Activated CD4-positive, alpha-beta T cell treated with anti-CD3 and anti-CD28 coated beads, Interleukin-2, amount 50 U/mL, for 48 hours (primary cell): ENCODE measurements at places on chromosomes 7 and 10.

DNA sequence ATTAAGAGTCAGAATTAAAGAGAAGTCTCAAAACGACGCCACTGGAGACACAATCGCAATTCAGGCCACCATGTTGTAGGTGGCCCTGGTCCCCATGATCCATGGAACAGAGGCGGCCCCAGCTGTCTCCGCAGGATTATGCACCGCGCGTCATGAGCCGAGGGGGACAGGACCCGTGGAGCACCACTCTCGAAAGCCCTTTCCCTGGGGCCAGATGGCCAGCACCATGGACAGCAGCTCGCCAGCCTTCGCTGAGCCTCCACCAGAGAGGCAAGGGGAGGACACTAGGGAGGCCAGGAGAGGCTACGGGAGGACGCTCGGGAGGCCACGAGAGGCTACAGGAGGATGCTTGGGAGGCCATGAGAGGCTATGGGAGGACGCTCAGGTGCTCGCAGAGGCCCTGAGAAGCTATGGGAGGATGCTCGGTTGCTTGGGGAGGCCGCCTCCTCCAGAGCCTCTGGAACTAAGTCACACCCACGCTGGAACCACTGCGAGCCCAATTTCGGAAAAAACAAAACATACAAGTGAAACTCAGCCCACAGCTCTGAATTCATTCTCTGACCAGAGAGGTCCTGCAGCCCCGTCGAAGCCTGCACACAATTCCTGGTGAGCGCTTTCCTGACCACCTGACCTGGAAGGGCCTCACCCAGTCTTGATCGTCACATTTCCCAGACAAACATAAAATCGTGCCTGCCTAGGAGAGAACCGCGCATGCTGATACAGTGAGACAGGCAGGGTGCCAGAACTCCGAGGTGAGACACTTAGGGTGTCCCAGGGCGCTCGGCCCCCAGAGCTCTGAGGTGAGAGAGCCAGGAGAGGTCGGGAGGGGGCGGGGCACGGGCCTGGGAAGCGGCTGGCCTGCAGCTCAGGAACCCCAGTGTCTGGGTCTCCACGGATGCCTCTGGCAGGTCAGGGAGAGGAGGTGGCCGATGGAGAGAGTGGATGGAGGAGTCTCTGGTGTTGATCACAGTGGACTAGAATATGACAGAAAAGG lies 224.4 kb downstream of the PTPRN2 start:
- DNase-seq = no peak

GRCh38 chr7:14501436-14501835 lies 401.1 kb downstream of the DGKB start:
- DNase-seq = no peak

DNA sequence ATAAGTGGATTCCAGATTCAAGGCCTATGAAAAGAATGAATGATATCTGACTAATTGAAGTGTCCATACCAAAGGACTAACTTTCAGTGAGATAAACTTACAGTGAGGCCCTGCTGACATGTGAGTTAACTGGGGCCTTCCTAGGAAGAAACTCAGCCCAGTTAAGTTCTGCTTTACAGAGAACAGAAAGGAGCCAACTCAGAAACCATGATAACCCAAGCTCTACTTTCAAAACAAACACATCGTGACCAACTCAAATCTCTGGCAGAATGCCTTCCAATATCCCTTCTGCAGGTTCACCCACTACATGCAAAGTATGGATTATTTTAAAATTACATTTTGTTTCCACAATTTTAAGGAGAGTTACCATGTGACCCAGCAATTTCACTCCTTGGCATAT lies 75.8 kb upstream of the MRLN start:
- DNase-seq = no peak

DNA sequence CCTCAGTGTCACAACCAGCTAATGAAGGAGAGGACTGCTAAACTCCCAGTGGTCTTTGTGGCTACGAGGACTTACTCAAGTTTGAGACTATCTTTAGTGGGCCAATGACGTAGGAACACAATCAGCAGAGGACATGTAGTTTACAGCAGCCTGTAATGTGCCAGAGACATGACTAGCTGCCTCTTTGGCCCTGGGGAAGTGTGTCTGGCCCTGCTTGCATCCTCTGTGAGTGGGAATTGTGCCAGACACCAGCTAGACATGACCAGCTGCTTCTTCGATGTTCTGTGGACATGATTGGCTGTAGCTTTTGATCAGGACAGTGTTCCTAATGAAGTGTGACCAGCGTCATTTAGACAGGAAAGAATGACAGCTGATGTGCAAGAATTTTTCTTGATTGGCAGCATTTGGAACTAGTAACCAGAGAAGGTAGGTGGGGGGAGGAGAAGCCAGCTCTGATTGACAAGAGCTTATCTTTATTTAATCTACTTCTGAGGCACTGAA lies 141.7 kb downstream of the AUTS2 start:
- DNase-seq = no peak
